AG20443 (cell line): ENCODE measurements at places on chromosomes 16 and 17.

- no peak for DNase-seq
Observed at GRCh38 chr17:17855976-17856375, 19.2 kb upstream of the SREBF1 start.

- no peak for DNase-seq
Observed at GRCh38 chr16:87491522-87492290, 1.1 kb downstream of the ZCCHC14 start.

- no peak for DNase-seq
Observed at GRCh38 chr16:80990978-80991377, 15.7 kb downstream of the CMC2 start.

GRCh38 chr16:2819179-2819938 is 2.3 kb downstream of the PRSS21 start:
- no peak for DNase-seq

GRCh38 chr17:50123649-50124349 is 6.2 kb downstream of the SAMD14 start:
- peak; percentile 65 for DNase-seq

- DNase-seq = no peak
Observed at GRCh38 chr17:59723041-59723440, 15.6 kb downstream of the VMP1 start.

DNA sequence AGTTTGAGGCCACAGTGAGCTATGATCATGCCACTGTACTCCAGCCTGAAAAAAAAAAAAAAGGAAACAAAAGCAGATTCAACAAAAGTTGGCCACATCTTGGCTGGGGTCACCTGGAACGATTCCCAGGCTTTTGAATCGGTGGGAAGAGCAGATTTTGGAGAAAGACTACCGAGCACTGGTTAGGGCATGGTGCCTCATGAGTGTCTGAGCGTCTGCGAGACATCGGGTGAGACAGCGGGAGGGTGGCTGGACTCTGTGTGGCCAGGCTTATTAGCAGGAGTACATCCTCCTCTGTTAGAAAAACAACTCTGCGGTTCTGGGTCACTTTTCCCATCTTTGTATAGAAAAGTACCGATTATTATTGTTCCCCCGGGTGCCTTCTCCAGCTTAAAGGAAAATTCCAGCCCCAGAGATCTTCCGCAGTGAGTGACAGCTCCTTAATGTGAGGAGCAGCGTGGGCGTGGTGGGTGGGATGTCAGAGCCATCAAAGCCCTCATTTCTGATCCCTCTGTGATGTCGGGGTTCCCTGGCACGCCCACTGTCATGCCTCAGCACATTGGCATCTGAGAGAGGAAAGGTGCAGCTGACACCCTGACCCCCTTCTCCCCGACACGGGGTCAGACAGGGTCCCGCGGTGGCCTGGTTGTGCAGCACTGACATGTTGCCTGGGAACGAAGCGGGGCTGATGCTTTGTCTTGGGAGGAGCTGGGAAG is 6.9 kb downstream of the RGS9 start:
- DNase-seq = no peak

DNA sequence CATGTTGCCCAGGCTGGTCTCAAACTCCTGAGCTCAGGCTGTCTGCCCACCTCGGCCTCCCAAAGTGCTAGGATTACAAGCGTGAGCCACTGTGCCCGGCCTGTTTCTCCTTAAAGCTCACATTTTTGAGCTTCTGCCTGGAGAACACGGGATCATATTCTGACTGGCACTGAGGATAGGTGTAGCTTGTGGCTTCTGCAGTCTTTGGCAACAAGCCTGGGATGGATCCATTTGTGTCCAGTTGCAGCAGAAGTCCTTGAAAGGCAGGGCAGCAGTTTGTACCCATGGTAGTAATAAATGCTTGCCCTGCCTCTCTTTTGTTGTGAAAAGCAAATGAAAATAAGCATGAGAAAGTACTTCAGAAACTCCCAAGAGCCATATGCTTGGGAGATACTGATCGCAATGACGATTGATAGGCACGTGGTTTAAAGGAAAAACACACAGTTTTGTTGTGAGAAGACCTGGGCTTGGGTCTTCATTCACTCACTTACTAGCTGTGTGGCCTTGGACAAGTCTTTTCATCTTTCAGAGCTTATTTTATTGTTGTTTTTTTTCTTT is 3.1 kb upstream of the CORO7 start:
- no peak for DNase-seq

DNA sequence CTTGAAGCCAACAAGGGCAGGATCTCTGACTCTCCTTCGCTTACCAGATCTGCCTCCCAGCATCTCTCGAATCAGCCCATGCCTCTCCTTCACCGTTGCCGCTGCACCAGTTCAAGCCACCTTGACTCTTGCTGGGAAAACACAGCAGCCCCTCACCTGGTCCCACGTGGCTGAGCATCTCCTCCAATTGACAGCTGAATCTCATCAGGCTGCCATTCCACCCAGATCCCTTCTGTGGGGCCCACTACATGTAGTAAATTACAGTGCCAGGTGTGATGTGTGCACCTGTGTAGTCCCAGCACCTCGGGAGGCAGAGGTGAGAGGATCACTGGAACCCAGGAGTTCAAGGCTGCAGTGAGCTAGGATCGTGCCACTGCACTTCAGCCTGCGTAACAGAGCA is 37.8 kb upstream of the C16orf78 start:
- DNase-seq = no peak

- DNase-seq = no peak
Observed at GRCh38 chr17:75587675-75588595, at the start of gene MYO15B. Gene MYO15B (plus strand): TSS chr17:75587800. CDS start chr17:75588058, 258 bp downstream.

GRCh38 chr16:1535391-1536291 is 2.2 kb downstream of the TMEM204 start:
- no peak for DNase-seq

DNA sequence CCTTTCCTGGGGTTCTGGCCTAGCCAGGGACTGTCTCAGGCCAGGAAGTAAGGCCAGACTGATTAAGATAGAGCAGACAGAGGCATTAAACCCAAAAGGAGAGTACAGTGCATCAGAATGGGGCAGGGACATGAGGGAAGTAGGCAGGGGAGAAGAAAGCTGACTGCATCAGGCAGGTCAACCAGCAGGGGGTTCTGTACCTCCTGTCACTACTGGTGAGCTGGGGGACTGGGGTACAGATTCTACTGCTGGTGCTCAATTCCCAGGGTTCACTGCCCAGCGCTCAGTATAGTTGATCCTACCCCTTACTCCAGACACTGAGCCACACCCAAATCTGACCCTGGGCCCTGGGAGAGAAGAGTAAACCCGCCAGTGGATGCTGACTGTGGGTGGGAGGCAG is 12.9 kb upstream of the MTMR4 start:
- DNase-seq = no peak

DNA sequence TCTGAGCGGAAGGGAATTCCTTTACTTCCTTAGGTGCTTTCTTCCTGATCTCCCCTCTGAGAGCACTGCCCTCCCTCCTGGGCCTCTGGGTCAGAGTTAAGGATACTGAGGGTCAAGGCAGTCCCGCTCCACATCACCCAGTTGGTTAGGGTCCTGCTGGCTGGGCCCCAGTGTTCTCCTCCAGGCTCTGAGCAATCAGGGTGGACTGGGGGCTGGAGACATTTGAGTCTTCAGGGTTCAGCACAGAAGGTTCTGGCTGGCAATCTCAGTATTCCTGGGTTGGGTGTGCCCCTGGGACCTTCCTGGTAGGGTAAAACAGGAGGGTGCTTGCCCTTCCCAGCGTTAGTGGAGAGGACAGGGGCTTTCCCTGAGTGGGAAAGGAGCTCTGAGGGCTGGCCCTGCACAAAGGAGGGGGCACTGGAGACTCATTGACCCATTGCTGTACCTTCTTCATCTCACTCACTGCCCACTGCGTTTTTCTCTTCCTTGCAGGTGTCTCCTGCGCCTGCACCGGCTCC is 448 bp downstream of the MT1M start:
- DNase-seq = no peak

DNA sequence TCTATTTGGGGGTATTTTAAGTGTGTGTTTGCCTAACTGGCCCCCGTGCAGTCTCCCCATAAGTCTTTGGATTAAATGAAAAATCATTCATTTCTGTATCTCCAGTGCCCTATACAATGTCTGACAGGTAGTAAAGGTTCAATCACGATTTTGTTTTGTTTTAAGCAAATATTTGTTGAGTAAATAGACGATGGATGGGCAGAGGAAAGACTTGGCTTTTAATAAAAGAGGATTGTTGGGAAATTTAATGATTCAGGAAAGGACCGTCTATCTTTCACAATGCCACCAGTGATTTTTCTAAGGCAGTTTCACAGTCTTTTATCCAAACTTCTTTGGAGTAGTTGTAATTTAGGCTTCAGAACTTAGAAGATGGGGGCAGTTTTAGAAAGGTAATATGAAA is 636.6 kb upstream of the GOT2 start:
- DNase-seq = no peak

DNA sequence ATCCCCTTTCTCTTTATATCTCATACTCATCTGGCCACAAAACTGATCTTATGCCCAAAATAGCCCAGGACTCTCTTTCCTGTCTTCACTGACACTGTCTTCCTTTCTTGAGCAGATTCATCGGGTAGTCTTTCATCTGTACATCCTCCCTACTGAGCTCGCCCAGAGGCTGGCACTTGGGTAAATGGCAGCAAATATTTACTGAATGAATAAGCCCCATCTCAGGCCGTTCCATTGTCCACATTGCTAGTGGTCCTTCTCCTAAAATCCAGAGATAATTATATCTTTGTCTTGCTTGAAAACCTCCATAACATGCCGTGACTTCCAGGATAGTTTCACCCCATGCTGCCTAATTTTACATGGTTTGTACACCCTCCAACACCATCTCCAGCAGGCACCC is 158.1 kb upstream of the SDK2 start:
- DNase-seq = no peak

DNA sequence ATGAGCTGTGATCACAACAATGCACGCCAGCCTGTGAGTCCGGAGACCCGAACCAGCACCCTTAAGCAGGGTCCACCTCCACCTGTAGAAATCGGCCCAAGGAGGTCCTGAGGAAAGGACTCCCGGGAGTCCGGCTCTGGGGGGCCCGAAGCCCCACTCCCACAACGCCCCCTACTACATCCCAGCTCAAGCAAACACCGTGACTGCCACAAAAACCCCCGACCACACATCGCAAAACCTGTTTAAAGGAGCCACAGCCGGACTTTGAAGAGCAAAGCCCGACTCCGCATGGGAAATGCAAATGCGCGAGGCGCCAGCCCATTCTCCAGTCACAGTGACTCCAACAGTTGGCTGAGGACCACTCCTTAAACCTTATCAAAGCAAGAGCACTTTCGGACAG is 682.4 kb downstream of the KCNJ18 start:
- peak; percentile 3 for DNase-seq
